ENCODE measurements at places on chromosomes 12 and 14. TPM values are rescaled to one million over a fixed set of nuclear protein-coding genes. Genes with fewer than 3 reads are reported as not detected.
A peak's percentile ranks its signal among the peaks of the same experiment; 100 is the strongest.

FOXA1 gene
- total RNA-seq: 8.7 TPM

DNA sequence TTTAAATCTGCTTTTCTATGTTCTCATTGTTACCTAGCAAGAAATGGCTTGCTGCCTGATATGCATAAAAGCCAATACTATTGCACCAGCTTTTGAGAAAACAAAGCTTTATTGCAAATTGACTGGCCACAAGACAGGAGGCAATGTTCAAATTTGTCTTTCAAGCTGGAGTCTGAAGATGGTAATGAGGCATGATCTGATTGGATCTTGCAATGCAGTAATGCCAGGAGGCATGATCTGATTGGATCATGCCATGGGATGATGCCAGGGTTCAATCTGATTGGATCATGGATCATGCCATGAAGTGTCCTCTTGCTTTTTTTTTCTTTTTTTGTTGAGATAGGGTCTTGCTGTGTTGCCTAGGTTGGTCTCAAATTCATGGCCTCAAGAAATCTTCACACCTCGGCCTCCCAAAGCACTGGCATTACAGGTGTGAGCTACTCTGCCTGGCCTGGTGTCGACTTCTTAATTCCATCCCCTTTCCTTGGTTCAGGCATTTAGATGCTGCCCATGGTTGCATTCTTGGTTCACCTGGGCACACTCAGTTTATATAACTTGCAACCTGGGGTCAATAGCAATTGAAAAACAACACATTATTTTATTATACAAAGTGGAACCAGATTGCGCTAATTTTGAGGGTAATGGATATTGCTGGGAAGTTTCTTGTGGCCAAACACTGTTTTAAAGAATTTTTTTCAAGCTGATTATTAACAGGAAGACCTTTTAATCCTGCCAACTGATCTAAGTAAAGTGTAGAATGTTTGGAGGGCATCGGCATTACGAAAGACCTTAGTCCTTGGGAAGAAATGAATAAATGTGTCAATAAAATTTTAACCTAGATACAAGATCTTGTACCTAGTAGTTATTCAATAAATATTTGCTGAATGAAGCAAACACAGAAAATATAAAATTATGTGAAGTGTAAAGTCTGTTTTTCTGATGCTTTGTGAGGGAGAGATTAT, 38.8 kb downstream of the HSD17B6 start:
- DNase-seq: no peak

GRCh38 chr14:21454843-21455544, 929 bp downstream of the CHD8 start:
- no peak for DNase-seq

TPCN1 gene
- total RNA-seq: 75.2 TPM

DNA sequence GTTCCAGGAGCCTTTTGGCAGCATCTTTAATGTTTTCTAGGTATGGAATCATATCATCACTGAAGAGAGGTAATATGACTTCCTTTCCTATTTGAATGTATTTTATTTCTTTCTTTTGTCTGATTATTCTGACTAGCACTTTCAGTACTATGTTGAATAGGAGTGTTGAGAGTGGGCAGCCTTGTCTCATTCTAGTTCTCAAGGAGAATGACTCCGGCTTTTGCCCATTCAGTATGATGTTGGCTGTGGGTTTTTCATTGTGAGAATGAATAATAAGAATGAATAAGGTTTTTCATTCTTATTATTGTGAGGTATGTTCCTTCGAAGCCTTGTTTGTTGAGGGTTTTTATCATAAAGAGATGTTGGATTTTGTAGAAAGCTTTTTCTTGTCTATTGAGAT, 98.9 kb downstream of the GPHN start:
- no peak for DNase-seq

KCNJ8 gene
- total RNA-seq: not detected

DNAI7 gene
- total RNA-seq: 0.10 TPM

FMNL3 gene
- 25.7 TPM for total RNA-seq

DNA sequence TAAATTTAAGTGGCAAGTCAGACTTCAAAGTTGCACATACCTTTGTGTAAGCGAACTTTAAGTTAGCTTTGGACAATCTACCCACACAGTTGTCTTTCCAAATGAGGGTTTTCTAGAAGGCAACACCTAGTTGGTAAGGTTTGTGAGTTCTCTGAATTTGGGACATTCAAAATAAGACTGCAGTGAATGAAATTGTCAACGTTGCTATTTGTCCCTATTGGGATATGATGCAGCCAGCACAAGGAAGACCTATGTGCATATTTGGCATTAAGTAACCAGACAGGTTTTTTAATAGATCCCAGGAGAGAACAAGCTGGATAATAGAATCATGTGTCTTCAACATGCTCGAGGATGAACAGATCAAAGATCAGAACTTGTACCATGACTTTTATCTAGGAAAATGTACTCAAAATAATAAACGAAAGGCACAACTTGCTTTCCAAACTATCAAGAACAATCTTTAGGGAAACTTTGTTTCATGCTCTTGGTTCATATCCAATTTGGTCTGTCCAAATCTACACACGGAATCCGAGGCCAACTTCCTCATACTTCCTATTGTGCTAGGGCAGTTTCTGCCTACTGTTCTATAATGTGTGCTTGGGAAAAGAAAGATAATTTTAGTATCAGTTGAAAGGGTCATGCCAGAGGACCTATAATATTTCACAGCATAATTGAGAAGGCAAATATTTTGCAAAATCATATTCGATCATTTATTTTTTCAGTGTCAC, 284.2 kb upstream of the SOX5 start:
- DNase-seq: no peak

DNA sequence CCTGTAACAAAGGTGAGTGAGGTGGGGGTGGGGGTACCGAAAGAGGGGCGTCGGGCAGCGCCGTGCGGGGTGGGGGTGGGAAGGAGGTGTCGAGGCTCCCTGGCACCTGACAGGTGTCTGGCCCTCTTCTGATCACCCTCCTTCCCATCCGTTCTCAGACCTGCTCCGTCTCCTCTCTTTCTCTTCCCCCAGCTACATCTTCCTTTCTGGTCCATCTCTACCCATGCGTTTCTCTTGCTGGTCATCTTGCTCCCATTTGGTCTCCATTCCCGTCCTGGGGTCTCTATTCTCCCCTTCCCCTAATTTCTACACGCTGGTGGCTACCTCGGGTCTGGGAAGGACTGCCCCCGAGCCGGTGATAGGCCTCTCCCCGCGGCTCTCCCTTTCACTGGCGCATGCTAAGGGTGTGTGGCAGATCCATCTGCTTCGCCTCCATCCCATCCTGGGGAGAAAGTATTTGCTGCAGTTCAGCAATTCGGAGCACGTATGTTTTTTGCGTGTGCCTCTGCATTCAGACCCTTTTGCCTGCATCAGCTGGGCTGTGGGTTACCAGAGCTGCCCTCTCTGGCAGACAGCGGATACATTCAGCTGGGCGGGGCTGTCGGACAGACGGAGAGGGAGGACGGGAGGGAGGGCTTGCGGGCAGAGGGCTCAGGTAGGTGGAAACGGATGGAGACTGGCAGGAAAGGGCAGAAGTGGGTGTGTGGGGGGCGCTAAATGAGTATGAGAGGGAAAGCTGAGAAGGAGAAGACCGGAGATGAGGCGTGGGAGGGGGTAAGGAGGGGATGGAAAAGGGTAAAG, 730 bp downstream of the CLSTN3 start:
- no peak for DNase-seq

DNA sequence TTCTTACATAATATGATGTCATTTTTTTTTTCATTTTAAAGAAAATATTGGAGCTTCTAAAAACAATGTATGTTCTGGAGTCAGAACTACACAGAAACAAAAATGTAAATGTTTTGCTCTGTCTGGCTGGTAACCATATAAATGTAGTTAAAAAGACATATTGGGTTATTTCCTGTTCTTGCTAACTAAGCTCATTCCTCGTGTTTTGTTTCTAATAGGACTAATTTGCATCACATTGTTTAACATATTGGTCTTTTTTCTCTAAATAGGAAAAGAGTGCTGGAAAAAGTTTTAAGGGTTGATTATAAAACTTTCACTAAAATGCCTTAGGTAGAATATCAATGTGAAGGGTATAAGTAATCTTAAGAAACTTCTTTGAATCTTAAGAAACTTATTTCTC, 221.3 kb downstream of the SLC6A15 start:
- DNase-seq: no peak

DNA sequence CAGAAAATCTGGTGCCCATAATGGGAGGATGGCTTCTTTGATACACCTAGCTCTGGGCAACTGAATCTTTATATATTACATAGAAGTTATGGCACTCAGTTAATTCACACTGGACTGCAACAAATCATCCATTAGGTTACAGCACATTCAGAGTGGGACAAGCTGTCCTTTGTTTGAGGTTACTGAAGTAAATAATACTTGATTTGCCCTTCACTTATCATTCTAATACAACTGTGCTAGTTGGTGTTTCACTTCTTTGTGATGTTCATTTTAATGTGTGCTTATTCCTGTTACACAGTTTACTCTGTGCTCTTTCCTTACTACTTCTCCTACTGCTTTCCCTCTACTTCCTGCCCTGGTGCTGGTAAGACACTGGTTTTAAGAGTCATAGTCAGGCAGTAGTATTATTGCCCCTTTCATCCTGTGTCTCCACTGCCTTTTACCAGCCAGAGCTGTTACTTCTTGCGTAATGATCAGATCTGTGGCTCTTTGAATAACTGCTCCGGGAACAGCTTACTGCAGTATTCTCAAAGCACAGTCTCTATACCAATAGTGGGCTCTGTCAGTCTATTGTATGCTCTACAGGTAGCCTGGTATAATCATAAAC, 36.4 kb upstream of the GXYLT1 start:
- DNase-seq: no peak

DNA sequence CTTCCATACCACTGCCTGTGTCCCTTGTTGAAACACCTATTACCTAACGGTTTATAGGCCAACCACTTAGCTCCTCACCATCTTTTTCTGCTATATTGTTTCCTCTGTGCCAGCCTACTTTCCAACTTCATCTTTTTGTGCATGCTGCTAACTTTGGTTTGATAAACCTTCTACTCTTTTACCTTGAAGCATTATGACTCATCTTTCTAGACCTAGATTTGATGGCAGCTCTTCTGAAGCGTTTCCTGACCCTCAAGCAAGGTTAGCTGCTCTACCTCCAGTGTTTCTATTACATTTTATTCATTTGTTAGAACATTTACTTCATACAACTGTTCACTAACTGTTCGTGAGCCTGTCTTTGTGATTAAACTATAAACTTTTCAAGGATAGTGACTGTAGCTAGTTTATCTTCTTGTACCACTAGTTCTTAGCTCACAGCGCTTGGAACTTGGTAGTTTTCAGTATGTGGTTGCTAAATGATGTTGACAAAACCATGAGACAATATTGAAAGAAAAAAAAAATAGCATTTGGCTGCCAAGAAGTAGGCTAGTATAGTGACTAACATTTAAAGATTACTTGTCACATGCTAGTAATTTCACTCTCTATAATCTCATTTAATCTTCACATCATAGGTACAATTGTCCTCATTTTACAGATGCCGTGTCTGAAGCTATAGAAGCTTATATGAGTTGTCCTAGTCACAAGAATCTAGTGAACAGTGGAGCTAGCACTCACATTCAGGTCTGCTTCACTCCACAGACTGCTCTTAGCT, 79.5 kb downstream of the APAF1 start:
- DNase-seq: no peak

GRCh38 chr12:92473564-92473963, 229.2 kb upstream of the PLEKHG7 start:
- no peak for DNase-seq

DNA sequence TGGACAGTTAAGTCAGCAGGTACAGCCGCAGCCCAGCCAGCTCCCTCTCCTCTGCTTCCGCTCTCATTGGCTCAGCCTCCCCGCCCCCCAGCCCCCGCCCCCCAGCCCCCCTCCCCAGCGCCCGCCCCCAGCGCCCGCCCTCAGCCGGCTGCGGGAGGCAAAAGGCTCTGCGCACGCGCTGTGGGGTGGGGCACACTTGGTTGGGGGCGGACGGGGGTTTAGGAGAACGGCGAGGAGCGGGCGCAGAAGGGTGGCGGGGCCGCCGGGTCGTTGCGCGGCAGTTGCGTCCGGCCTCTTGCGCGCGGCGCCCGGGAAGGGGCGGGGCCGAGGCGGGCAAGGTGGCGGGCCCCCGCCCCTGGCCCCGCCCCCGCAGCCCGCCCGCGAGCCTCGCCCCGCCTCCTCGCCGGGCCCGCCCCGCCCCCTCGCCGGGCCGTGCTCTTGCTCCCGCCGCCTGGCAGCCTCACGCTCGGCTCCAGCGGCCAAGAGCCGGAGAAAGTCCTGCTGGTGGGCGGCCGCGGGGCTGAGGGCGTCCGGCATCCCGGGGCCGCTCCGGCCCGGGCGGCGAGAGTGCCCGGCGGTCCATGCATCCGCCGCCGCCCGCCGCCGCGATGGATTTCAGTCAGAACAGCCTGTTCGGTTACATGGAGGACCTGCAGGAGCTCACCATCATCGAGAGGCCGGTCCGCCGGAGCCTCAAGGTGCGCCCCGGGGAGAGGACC, at the start of gene PPP4R4:
TSS of gene PPP4R4 (plus strand) at position 438 of the 719 bp plus-strand sequence. CDS start at position 582, 144 bp downstream.
- DNase-seq: no peak

PRR13 gene
- 454 TPM for total RNA-seq

DNA sequence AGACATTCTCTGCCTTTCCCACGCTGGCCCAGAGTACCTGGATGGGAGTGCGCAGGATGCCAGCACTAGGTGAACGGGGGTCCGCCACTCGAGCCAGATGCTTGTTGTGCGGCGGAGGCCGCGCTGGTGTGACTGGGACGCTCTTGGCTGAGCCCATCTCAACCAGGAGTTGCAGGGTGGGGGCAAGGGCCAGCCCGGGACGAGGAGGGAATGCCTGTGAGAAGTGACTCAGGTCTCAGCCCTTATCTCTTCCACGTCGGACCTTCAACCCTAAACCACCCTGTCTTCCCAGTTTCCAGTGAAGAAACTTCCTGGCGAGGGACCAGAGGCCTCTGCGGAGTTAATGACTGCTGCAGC, 312 bp downstream of the CDCA3 start:
- no peak for DNase-seq

SMOC1 gene
- 0.46 TPM for total RNA-seq

DNA sequence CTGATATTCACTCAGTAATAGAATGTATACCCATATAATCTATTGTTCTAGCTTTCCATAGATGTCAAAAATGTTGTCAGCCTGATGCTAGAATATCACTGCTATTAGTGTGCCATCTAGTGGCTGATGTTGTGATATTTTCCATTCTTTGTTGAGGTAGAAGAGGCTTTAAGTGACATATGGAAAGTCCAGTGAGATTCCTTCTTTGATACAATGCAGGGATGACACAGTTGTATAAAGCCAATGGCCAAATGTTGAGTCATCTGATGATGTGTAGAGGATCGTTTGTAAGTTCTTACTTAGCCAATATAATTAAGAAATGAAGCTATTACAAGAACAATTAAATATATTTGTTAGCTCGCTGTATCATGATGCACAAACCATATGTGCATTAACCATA, 58.1 kb upstream of the PCED1B start:
- DNase-seq: peak; percentile 84

B4GALNT1 gene
- total RNA-seq: 48.6 TPM

DNA sequence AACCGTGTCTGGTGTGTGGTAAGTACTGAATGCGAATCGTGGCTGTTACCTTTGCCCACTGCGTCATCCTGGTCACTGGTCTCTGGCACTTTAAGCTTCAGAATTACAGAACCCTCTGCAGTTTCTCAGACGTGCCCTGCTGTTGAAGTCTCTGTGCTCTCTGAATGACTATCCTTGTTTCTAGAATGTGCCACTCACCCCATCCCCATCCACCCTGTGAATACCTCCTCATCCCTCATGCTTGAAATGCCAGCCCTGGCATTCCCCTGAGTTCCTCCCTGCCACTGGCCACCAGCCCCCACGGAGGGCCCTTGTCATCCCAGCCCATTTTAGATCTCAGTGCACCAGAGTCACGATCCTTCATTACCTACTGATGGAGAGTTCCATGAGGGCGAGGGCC, 21.3 kb downstream of the TPCN1 start:
- no peak for DNase-seq

- DNase-seq: no peak
These were observed 13.1 kb upstream of the PLEKHD1 start for GRCh38 chr14:69471436-69471835.

NKX2-1 gene
- 0.13 TPM for total RNA-seq
